Fibroblast of villous mesenchyme (primary cell): ENCODE measurements at places on chromosomes 11 and 22. TPM values are rescaled to one million over a fixed set of nuclear protein-coding genes. Genes with fewer than 3 reads are reported as not detected.

- no peak for DNase-seq
Measured at GRCh38 chr22:37008365-37008764, 10.9 kb downstream of the TST start.

- no peak for DNase-seq
Measured at GRCh38 chr11:84580428-84580827, 1046.7 kb downstream of the DLG2 start.

DNA sequence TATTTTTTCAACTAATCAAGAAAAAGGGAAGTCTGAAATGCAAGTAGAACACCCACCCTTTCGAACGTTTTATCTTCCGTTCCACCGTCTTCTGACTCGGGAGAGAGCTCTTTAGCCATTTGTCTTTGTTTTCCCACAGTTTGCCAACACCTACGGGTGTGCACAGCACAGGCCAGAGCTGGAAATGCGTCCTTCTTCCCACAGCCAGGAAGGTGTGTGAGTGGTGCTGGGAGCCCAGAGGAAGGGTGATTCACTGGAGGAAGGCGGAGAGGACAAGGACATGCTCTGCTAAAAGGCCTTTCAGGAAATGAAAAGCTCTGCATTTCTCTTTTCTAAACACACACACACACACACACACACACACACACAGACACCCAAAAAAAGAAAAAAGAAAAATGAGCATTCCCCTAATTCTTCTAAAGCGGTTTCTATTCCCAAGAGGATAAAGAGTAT is 18.5 kb downstream of the ENDOD1 start:
- peak; percentile 59 for DNase-seq

The PATE2 gene
- total RNA-seq, result 0.32 TPM in 1 of 2 replicates, not detected in the other

- DNase-seq, result no peak
Measured at GRCh38 chr11:131796541-131796940, 426.1 kb downstream of the NTM start.

The FAM111A gene
- 37.0 and 60.0 TPM in 2 replicates for total RNA-seq

- no peak for DNase-seq
Measured at GRCh38 chr11:100683126-100683525, 4.0 kb upstream of the ARHGAP42 start.

GRCh38 chr11:119400860-119401259 is 19.4 kb upstream of the USP2 start:
- no peak for DNase-seq

DNA sequence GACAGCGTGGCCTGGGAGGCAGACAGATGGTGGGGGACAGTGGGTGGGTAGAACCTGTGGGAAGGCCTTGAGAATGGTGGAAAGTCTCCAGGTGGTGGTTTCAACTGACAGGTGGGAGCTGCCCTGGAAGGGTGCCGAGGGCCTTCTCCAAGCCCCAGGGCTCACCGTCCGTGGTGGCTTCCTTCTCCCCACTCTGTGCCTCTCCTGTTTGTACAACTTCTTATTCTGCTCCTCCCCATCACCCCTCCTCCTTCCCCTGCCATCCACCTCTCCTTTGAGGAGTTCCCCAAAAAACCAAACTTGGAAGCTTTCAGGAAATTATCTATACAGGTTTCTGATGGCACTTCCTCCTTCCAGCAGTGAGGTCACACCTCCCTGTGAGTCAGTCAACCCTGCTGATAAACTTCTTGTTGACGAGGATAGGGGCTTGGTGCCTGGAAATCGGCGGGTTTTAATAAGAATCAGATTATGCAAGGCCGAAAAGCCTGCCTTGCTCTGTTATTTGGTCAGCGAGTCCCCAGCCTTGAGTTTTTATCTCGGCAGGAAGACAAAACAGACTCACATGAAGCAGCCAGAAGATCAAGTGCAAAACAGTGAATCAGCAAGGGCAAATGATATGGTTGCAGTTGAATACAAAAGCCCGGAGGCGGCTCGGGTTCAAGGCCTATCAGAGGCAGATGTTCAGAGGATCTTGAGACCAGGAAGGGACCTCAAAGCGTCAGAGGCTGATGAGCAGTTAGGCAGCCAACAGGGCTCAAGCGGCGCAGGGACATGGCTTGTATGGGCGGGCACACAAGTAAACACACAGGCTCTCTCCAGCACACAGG is 9.5 kb upstream of the ST3GAL4 start:
- peak; percentile 91 for DNase-seq

DNA sequence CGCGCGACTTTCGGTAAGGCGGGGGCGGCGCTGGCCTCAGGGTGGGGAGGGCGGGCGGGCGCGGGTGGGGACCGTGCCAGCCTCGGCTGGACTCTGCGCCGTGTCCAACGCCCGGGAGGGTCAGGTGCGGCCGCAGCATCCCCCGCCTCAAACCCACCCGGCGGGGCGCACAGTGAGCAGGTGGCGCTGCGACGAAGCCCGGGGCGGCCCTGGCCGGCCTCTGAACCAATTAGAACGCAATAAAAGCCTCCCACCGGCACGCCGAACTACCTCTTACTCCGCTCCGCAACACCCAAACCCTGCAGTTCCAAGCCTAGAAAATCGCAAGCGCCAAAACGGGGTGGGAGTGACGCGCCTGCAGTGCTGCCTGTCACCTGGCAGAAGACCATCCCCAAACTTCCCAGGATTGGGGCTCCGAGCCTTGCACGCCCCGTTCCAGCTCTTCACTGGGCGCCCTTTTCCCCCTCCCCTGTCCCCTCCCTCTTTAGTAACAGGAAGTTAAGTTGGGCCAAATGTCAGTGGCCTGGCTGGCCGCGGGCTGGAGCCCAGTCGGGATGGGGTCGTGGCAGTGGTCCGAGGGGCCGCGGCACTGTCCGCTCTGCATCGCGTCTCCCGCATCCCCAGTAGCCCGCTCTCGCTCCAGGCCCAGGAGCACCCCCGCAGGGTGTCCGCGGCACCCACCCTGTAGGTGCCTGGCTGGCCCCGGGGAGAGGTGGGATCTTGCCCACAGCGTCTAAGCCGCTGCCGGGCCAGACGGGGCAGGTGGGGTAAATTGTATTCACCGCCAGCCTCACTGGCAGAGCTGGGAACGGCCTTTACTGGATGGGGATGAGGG is 541 bp downstream of the MICAL2 start:
- DNase-seq, result peak; percentile 48

DNA sequence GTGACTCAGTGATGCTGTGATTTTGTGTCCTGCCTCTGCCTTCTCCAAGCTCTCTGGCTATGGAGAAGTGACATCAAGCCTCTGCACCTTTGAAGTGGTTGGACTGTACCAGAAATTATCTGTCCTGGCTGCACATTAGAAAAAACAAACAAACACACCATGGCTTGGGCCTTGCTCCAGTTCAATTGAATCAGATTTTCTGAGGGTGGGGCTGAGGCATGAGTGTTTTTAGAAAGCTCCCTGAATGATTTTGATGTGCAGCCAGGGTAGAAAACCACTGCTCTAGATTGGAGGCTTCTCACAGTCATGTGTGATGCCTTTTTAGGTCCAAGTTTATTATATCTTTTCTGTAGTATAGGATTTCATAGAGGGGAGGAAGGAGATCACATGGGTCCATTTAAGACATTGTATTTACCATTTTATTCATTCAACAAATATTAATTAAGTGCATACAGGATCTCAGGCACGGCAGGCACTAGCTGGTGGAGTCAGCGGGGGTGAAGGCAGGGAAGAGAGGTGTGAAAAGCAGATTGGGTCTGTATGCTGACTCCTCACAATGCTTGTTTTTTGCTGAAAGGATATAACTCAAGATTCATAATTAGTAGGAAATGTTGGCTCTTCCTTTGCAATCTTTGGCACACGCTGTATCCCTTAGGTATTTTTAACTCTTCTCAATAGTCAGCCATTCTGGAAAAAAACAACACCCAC is 7.1 kb upstream of the VSTM5 start:
- DNase-seq, result no peak

The GTF2H1 gene
- total RNA-seq, result 92.0 and 101 TPM in 2 replicates

DNA sequence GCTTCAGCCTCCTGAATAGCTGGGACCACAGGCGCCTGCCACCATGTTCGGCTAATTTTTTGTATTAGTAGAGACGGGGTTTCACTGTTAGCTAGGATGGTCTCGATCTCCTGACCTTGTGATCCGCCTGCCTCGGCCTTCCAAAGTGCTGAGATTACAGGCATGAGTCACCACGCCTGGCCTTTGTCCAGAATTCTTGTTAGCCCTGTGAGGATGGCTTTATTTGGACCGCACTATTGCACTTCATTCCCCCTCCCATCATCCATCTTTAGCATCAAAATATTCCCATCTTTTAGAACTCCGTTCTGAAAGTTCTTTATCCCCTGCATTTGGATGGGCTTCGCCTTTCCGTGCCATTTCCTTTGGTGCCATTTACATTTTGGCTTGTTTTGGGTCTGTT is 2.6 kb downstream of the SAMM50 start:
- no peak for DNase-seq

The CREB3L1 gene
- total RNA-seq, result 40.6 and 66.7 TPM in 2 replicates

DNA sequence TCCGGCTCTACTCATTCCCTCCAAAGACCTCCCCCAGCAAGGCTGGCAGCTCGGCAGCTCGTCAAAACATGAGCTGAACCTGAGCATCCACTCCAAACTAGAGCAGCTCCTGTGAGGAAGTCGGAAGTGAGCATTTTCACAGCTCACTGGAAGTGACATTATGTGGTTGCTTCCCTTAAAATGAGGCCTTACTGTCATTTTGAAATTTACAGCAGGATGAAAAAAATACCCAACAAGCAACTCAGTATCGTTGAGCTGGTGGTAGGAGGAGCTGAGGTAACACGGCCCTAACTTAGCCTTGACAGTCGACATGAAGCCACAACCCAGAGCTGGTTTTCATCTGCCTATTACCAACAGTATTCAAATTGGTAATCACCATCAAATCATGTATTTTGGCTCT is 38.0 kb upstream of the ARFGAP3 start:
- no peak for DNase-seq

The CSRP3 gene
- not detected in 2 replicates for total RNA-seq

DNA sequence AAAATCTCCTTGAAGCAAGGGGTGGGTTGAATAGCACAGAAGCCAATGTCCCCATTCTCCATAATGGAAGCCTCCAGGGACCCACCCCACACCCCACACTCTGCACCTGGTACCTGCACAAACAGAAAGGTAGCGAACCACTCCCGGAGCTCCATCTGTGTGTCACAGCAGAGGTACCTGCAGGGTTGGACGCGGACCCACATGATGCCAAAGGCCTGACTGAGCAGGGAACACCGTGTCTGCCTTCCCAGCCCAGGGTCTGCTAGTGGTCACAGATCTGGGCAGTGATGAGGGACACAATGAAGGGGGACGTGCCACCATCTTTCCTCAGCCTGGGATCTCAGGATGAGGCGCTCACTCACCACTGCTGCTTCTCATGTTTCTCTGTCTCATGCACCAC is 13.1 kb upstream of the PDE2A start:
- no peak for DNase-seq

GRCh38 chr11:119282495-119282894 is 34.4 kb downstream of the MCAM start:
- DNase-seq, result peak; percentile 89

DNA sequence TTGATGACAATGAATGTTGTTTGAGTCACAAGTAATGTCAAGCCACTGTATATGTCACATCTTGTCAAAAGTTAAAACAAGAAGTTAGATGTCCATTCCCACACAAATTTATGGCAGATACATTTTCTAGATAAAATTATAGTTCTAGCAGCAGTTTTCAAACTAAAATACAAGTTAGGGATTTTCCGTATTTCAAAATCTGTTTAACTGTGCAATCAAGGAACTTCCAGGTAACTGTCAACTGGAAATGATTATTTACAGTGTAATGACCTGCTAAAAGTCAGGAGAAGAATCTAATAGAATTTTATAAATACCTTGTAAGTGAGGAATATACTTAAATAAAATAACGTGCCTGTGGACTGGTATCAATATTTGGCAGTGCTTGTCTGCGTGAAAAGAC is 111.5 kb downstream of the PDE3B start:
- no peak for DNase-seq
